ENCODE measurements at places on chromosomes 7 and 10.

DNA sequence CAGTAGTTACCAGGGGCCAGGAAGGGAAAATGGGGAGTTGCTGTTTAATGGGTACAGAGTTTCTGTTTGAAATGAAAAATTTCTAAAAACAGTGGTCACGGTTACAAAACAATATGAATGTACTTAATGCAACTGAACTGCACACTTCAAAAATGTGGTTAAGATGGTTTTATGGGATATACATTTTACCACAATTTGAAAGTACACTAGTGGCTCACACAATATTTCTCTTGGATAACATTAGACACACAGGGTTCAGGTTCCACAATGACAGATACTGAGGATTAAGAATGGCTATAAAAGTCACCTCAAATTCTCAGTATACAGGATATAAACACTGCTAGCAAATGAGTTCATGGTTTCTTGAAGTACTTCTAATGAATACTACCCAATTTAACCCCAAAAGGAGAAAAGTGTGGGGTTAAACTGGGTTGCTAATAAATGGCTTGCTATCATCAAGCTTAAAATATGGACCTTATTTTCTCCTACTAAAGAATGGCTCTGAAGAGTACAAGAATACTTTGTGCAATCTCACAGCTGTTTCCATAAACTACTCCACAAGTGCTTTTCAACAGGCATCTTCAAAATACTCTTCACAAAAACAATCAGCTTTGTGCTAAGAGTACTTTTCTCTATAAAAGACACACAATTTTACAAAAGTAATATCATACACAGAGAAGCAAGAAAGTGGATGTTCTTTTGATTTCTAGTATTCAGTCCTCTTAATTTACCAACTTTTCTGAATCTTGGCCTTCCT is 92.9 kb downstream of the SRPK2 start:
- DNase-seq: no peak

DNA sequence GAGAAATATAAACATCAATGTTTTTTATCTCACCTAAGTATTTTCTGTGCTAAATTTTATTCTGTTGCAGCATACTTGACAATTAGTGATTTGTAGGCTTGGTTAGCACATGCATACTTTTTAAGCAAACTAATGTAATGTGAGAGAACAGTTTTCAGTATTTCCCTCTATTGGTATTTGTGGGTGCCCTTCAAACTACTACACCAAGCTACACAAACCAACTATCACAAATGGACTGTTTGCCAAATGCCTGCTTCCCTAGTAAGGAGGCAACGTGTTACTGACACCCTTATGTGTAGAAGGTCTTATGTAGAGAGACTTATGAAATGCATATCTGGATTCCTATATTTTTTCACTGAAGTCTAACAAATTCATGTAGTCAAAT is 98.4 kb upstream of the FZD1 start:
- peak; percentile 3 for DNase-seq

GRCh38 chr10:133142523-133143199 is 17.4 kb upstream of the KNDC1 start:
- no peak for DNase-seq

DNA sequence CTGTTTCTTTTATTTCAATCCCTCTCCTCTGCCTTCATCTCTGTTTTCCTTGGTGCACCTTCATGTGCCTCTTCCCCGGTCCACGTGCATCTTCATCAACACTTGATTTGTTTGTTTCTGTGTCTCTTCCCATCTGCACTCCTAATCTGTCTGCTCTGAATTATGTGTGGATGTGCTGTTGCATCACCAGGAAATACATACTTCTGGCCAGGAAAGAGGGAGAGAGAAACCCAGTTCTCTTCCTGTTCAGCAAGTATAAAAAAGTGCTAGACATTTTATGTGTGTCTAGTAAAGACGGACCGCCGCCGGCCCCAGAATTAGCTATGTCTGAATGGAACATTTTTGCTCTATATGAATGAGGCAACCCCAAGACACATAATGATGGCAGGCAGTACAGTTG is 93.8 kb downstream of the CALD1 start:
- DNase-seq: peak; percentile 44

DNA sequence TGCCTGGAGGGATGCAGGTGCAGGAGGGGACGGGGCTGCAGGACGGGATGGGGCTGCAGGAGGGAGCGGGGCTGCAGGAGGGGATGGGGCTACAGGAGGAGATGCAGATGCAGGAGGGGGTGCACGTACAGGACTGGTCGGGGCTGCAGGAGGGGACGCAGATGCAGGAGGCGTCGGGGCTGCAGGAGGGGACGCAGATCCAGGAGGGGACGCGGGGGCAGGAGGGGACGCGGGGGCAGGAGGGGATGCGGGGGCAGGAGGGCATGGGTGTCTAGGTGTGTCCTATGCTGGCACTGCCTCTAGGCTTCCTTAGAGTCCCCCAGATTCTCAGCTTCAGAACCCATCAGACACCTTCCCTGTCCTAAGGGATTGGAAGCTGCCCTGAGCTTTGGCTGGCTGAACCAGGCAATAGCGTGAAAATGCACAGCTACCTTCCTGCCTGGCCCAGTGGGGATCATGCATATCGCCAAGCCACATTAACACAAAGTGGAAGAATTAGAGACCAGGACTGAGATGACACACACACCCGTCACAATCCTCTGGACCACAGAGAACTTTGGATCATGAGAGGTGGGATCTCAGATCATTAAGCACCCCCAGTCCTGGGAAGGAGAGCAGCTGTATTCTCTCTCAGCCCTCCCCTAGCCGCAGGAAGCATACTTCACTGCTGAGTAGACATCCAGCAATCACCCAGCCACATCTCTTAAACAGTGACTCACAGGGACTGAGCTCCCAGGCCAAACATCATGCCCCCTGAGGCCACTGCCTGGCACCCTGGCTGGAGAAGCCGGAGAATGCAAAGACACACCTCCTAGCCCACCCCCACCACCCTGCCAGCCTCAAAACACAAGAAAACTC is 67.3 kb downstream of the VWA2 start:
- DNase-seq: peak; percentile 94

Measured in AG08395 (cell line).